ENCODE measurements at places on chromosomes 4 and X.

- DNase-seq: peak; percentile 74
These were observed 49.4 kb downstream of the RPS6KA3 start for GRCh38 chrX:20217271-20217670.

- DNase-seq: no peak
These were observed 54.8 kb upstream of the DCLK2 start for GRCh38 chr4:150023489-150023888.

DNA sequence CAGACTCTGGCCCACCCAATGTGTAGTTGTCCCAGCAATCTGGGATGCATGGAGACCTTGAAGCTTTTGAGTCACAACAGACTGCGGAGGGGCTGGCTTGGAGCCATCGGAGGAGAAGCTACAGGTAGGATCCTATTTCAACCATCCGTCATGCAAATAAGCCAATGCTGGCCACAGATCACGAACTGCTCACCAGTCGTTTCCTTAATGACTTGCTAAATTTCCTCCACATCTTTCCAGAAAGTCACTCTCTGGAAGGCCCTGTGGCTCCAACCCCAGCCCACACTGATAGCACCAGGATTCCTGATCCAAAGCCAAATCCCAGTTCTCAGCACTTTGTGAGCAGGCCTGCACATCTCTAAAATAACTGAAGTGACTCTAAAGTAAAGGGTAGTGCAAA, 321.3 kb downstream of the RAB28 start:
- no peak for DNase-seq

DNA sequence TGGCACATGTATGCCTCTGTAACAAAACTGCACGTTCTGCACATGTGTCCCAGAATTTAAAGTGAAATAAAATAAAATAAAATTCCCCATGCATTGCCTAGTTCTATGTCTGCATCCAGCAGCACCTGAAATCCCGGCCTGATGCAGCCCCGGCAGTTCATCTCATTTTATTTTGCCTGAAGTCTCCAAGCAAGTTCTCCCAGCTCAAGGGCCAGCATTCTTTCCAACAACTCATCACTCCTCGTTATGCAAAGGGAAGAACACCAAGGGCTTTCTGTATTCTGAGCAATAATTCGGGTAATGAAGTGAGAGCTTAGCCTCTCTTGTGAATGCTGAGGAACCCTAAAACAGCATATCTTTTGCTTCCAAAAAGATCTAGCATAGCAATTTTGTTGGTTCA, 2.7 kb downstream of the ENPP6 start:
- DNase-seq: no peak

DNA sequence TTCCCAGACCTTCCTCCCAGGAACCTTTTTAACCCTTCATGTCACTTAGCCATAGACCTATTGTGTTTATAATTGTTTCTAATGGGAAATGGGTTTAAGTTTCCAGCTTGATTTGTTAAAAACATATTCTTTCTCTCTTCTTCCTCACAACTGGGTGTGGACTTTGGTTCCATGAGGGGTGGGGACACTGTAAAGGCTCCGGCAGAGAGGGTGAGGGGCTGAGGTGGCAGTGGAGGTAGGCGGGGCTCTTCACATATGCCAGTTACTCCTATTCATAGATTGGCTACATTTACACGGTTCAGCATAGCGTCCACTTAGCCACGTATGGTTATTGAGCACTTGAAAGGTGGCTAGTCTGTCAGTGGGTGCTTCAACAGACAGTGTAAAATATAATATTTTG, 7.8 kb downstream of the INTS6L start:
- DNase-seq: no peak

GRCh38 chrX:119565107-119565663, at the start of gene STEEP1:
Gene STEEP1 (minus strand): TSS chrX:119565409. CDS start chrX:119565355, 54 bp downstream.
- peak; percentile 93 for DNase-seq

DNA sequence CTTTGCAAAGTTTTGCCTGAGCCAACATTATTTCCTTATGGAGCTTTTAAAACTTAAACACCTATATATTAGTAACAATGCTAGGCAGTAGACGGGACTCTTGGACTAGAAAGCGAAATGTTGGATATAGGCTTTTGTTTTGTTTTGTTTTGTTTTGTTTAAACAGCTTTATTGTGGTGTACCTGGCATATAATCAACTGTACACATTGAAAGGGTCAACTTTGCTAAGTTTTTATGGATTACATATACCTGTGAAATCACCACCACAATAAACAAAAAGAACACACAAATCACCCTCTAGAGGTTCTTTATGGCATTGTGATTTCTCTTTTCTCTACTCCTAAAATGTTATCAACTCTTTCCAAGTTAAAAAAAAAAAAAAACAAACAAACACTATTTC, 184.9 kb upstream of the LNX1 start:
- DNase-seq: no peak

- no peak for DNase-seq
These were observed 3.0 kb downstream of the ATP2B3 start for GRCh38 chrX:153520287-153520917.

GRCh38 chr4:52057196-52057595, 6.1 kb downstream of the SPATA18 start:
- DNase-seq: peak; percentile 63

DNA sequence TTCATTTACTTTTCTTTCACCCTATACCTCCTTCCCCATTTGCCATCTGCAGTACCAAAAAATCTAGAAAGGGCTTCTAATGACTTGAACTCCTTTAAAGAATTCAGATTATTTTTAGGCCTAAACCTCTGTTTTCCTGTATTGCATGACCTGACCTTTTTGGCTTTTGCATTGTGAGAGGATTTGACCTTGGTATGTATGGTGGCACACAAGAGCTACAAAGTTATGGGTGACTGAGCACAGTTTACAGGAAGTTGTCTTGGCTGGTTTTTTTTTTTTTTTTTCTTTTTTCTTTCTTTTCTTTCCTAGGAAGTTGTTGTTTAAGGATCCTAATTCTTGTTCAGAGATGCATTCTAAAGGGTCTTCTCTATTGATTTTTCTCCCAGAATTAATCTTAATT, 32.0 kb upstream of the MTMR8 start:
- no peak for DNase-seq

DNA sequence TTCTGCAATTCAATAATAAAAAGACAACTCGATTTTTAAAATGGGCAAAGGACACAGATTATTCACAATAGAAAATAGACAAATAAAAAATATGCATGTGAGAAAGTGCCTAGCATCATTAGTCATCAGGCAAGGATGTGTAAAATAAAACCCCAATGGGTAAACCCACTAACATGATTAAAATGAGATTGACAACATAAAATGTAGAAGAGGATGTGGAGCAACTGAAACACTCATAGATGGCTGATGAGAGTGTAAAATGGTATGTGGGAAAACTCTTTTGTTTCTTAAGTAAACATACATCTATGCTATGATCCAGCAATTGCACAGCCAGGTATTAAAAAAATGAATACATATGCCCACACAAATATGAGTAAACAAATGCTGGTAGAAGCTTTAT, 177.6 kb downstream of the IQCM start:
- peak; percentile 26 for DNase-seq

- peak; percentile 49 for DNase-seq
These were observed 102.7 kb upstream of the RBPJ start for GRCh38 chr4:26217961-26218676.

DNA sequence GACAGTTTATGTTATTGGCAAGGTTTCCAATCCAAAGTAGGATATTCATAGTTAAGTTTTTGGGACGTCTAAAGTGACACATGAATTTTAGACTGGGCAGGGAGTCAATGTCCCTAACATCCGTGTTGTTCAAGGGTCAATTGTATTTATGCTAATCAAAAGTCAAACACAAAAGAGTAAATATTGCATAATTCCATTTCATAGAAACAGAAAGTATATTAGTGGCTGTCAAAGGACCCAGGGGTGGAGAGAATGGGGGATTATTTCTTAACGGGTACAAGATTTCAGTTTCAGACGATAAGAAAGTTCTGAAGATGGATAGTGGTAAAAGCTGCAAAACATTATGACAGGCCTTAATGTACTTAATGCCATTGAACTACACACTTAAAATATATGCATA, 971.8 kb upstream of the AGA start:
- DNase-seq: no peak

GRCh38 chr4:87819281-87819919, 13.4 kb upstream of the MEPE start:
- peak; percentile 27 for DNase-seq

DNA sequence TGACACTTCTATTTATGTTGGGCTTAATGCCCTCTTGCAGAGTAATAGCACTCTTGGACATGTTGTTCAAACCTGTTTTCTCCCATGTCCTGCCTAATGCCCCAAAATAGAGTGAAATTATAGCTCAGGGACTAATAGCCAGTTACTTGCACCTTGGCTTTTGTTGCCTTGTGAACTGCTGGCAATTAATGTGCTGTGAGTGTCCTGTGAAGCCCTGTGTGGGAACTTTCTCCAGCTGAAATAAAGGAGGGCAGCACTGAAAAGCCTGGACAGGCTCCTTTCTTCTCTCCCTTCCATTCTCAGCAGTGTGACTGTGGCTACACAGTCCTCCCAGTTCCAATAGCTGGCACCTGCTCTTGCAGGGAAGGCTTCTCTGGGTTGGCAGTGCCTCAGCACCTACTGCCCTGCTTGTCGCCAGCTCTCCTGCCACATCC, 72.4 kb downstream of the DCLK2 start:
- DNase-seq: no peak

- DNase-seq: no peak
These were observed 400.6 kb downstream of the IL15 start for GRCh38 chr4:142036795-142037583.

- DNase-seq: no peak
These were observed 3.9 kb downstream of the SPON2 start for GRCh38 chr4:1168191-1169101.

GRCh38 chr4:158534727-158535126, 13.0 kb downstream of the RXFP1 start:
- DNase-seq: no peak

DNA sequence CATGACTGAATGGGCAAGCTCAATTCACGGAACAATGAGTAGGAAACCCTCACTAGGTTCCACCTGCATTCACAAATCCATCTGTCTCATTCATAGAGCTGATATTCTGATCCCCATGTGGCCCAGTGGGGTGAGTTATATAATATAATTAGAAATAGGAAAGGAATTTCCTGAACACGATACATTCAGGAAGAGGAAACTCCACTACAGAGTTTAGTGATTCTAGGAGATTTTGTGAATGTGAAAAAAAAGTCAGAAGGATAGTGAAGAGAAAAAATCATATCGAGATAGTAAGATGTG, 471.2 kb downstream of the GASK1B start:
- no peak for DNase-seq

GRCh38 chr4:84235126-84235944, 263.8 kb downstream of the NKX6-1 start:
- DNase-seq: no peak

GRCh38 chrX:39121903-39122302, 320.6 kb downstream of the MID1IP1 start:
- DNase-seq: no peak

GRCh38 chr4:54780149-54780495, 122.4 kb downstream of the KIT start:
- DNase-seq: no peak

DNA sequence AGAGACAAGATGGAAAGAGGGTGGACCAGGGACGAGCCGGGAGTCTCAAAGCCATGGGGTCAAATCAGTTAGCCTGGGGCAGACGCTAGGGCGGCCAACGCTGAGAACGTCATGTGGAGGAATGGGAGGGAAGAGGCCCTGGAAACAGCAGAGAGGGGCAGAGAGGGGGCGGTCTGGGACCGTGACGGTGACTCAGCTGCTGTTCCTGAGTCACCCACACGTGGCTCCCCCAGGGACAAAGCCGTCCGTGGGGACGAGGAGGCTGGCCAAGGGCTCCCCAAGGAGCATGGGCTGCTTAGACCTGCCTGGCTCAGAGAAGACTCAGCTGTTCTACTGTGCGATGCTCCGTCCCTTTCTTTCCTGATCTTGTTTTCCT, 108.4 kb upstream of the LRPAP1 start:
- DNase-seq: peak; percentile 13

DNA sequence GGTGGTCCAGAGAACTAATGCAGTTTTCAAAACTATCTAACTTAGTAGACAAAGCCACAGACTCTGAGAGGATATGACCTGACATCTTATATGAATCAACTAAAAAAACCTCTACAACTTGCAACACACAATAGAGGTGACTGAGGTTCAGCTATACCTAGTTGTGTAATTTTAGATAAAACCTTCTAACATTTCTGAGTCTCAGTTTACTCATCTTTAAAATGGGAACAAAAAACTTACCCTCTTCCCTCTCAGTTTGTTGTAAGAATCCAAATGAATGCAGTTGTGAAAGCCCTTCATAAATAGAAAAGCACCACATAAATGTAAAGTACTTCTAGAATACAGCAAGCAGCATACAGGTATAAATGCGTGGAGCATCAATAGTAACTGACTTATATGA, 5.9 kb downstream of the SH3D19 start:
- DNase-seq: no peak

- DNase-seq: peak; percentile 94
These were observed 104.1 kb downstream of the GPAT3 start for GRCh38 chr4:83639849-83640493.

- no peak for DNase-seq
These were observed 76.6 kb downstream of the ITIH6 start for GRCh38 chrX:54721424-54721823.

All from adipocyte (in vitro differentiated cells).